ENCODE measurements at places on chromosomes 12 and 14.

- DNase-seq: no peak
Observed at GRCh38 chr14:24262821-24263733, at the start of gene TGM1. Gene TGM1 (minus strand): TSS chr14:24263177. CDS start chr14:24262352, 825 bp downstream.

GRCh38 chr14:24990050-24990449, 59.9 kb downstream of the STXBP6 start:
- DNase-seq: no peak

GRCh38 chr14:50944647-50945413, 547 bp upstream of the PYGL start:
- peak; percentile 75 for DNase-seq

- no peak for DNase-seq
Observed at GRCh38 chr12:106663385-106663784, 80.6 kb downstream of the RFX4 start.

DNA sequence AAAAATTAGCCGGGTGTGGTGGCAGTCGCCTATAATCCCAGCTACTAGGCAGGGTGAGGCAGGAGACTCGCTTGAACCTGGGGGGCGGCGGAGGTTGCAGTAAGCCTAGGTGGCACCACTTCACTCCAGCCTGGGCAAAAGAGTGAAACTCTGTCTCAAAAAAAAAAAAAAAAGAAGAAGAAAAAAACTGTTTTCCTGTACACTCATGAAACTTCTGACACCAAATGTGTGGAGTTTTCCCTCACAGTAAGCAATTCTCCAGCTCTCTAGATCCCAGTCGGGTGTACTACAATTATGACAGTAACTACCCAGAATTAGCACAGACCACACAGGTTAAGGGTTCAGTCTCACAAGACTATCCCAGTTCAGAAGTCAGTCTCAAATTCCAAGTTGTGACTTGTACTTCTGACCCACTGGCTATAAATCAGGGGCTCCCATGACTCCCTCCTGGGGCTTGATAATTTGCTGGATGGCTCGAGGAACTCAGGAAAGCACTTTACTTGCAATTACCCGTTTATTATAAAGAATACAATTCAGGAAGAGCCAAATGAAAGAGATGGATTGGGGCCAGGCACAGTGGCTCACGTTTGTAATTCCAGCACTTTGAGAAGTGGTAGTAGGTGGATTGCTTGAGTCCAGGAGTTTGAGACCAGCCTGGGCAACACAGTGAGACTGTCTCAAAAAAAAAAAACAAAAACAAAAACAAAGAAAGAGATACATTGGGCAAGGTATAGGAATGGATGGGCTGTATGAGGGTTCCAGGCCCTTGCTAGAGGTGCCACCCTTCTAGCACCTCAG, 12.4 kb upstream of the ARF6 start:
- DNase-seq: no peak

DNA sequence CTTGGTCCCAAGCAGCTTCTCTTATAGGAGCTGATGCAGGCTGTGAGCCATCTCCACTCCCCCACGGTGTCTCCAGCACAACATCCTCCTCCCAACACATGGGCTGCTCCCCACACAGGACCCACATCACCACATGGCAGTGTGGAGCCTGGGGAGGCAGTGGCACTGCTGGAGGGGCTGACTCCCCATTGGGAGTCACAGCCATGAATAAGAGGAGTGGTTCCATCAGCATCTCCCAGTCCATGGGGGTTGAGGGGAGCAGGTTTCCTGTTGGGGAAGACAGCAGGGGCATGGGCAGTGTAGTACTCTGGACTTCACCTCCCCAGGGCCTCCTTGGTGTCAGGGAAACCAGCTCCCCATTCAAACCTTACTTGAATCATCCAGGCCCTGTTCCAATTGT, 40.5 kb upstream of the OXA1L start:
- DNase-seq: no peak

DNA sequence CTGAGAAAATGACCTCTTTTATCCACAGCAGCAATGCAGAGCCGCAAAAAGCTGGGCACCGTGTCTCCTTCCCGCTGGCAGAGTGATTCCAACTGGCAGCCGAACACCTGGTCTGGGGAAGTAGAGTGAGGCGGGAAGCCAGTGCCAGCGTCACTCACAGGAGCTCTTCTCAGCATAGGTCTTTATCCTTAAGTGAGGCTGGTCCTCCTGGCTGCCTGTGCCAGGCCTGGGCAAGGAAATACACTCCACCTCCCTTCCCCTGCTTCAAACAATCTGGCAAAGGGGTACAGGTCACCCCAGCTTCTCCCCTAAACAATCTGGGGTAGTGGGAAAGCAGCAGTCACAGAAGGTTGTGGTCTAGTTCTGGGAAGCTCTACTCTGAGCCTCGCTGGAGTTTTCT, 4.8 kb downstream of the ARHGAP9 start:
- no peak for DNase-seq

DNA sequence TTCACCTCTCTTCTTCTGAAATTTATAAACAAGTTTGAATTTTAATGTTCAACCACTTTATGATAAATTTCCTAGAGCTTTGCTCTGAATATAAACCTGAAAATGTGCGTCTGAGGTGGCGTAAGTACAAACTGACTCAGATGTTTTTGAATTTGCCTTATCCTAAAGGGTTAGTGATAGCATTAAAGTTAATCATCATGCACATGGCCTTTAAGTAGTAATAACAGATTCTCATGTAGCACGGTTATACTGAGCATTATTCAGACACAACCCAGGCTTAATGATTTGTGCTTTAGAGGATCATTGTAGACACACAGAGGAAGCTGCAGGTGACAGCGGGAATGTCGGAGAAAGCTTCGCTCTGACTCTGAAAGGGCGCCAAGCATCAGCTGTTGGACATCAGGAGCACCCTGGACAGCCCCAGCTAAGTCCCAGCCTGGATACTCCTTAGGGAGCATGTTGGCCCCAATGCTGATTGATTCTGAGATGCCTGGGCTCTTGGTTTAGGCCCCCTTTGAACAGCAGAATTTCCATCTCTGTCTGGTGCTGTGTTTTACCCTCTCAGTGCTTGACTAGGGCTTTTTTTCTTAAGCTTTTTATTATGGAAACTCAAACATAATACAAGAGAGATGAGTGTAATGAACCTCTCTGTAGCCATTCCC, 91.1 kb downstream of the PLXNC1 start:
- no peak for DNase-seq

DNA sequence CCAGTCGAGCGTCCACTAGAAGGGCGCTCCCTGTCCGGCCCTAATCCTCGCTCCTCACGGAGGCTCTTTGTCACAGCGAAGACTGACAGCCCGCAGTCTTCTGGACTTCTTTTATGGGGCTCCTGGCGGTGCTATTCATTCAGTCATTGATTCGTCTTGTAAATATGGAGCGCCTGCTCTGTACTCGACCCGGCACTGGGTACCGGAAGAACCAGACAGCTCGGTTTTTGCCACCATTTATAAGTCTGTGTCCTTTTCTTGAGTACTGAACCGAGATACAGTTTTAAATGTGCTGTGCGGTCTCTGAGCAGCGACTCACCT, 570 bp downstream of the DMAC2L start:
- DNase-seq: no peak

- DNase-seq: no peak
Observed at GRCh38 chr12:14399871-14400270, 34.4 kb downstream of the ATF7IP start.

GRCh38 chr12:24922090-24922489, 26.8 kb downstream of the BCAT1 start:
- peak; percentile 40 for DNase-seq

DNA sequence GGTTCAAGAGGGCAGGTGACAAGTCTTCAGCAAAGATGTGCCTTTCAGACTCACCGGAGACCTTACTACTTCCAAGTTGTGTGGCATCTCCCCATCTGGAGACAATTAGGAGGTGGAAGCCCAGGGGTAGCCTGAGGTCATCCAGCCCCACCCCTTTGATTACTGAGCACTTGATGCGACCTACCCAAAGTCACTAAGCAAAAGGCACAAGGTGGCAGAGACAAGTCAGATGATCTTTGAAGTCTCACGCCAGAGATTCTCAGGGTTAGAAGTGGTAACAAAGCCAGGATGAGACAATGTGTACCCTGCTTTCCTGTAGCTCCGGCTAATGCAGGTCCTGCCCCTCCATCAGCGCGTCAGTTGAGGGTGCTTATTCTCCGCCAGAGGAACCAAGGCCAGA, 1.4 kb upstream of the FOXN3 start:
- no peak for DNase-seq

- DNase-seq: no peak
Observed at GRCh38 chr12:32069071-32069470, 37.6 kb upstream of the BICD1 start.

DNA sequence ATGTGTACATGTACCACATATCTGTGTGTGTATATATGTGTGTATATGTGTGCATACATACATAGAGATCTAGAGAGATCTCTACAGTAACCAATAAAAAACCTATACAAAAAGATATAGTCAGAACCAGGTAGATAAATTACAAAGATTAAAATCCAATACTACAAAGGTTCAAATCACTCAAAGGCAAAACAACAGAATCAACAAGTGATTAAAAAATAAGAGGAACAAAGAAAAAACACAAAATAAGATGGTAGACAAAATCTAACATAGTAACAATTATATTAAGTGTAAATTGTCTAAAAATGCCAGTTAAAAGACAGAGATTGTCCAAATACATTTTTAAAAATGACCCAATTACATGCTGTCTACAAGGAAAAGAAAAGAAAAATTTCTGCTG, 83.6 kb downstream of the R3HDM2 start:
- no peak for DNase-seq

DNA sequence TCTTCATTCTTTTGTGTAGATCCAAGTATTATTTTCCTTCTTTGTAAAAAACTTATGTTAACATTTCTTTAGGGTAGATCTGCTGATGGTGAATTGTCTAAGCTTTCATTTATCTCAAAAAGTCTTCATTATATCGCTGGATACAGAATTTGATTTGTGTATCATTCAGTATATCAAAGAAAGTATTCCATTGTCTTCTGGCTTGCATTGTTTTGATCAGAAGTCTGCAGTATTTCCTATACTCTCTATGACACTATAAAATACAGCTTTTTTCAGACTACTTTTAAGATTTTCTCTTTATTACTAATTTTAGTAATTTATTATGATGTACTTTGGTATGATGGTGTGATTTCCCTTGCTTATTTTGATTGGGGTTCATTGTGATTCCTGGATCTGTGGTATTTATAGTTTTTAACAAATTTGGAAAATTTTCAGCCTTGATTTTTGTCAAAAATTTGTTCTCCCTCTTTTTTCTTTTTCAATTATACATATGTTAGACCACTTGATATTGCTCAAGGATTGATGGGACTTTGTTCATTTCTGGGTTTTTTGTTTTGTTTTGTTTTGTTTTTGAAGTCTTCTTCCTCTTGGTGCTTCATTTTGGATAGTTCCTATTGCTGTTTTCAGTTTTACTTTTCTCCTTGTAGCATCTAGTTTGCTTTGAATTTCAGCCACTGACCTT, 176.5 kb downstream of the ZFP36L1 start:
- DNase-seq: no peak

GRCh38 chr12:51949342-51950030, 2.0 kb upstream of the ACVR1B start:
- DNase-seq: no peak

- no peak for DNase-seq
Observed at GRCh38 chr14:69979882-69980281, 100.7 kb downstream of the SMOC1 start.

GRCh38 chr14:79764323-79764722, 447.0 kb downstream of the DIO2 start:
- DNase-seq: no peak

DNA sequence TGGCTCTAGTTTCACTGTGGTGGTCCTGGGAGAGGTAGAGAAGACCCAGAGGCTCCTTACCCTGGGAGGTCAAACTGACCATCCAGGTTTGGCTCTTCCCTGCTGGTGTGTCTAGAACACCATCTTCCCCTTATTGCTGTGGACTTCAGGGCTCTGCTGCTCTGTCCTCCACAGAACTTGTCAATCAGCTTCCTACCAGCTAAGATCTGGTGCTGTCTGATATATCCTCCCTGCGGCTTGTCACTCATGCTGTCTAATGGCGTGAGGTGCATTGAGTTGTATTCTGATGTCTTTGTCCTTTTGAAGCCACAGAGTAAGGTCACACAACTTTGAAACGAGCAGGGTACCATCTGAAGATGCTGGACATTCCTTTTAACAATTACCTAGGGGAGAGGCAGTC, 7.2 kb upstream of the C1RL start:
- DNase-seq: no peak

DNA sequence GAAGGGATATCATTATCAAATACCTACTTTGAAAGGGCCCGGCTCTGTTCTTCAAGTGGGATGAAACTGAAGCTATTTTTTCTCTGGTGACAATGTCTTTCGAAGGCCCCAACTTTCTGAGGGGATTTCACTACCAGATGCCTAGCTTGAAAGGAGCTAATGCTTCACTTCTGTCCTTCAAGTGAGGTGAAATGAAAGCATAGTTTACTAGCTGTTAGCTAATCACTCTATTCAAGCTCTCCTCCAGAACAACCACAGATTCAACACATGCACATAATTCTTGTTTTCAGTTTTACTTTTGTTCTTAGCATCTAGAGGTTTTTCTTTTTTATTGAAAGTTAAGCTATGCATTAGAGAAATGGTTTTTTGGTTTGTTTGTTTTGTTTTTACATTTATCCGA, 571.4 kb downstream of the NOVA1 start:
- DNase-seq: no peak

GRCh38 chr14:98594156-98594555, 677.8 kb downstream of the BCL11B start:
- no peak for DNase-seq

- peak; percentile 48 for DNase-seq
Observed at GRCh38 chr12:114415525-114415868, 9.6 kb upstream of the TBX5 start.

DNA sequence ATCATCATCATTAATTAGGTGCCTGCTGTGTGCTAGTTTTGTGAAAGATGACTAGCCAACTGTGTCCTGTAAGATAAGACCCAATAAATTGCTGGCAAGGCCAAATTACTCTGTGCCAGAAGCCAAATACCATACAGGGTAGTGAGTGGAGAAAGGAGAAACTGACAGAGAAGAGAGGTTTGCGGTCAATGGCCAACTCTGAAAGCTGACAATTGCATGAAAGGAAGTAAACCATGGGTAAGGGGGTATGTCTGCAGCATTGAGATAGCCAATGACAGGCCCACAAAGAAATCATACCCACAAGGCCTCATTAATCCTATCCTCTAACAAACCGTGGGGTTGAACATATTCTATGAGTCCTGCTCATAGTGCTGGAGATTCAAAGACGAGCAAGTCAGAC, 236.6 kb upstream of the CCDC196 start:
- DNase-seq: no peak

DNA sequence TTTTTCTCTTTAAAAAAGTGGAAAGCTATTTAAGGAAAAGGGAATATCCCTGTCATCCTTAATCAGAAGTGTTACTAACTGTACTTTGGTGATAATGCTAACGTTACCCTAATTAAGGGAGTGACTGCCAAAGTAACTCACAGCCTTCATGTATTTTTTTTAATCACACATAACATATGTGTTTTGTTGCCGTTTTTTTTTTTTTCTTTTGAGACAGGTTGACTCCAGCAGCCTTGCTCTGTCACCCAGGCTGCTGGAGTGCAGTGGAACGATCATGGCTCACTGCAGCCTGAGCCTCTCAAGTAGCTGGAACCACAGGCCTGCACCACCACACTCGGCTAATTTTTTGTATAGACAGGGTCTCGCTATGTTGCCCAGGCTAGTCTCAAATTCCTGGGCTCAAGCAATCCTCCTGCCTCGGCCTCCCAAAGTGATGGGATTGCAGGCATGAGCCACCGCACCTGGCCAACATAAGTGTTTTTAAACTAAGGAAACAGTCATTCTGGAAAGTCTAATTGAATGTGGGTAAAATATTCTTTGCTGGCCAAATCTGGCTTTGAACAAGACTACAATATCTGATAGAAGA, 56.5 kb downstream of the HECTD4 start:
- DNase-seq: no peak

Measured in Right ventricle myocardium inferior (tissue), 1 donor.